ENCODE measurements at places on chromosomes 7 and 10.

GRCh38 chr10:85446827-85447226 is 919.8 kb downstream of the GRID1 start:
- no peak for DNase-seq

- no peak for DNase-seq
Observed at GRCh38 chr10:16947069-16947468, 129.8 kb upstream of the RSU1 start.

GRCh38 chr10:90985321-90985933 is 64.5 kb upstream of the ANKRD1 start:
- no peak for DNase-seq

DNA sequence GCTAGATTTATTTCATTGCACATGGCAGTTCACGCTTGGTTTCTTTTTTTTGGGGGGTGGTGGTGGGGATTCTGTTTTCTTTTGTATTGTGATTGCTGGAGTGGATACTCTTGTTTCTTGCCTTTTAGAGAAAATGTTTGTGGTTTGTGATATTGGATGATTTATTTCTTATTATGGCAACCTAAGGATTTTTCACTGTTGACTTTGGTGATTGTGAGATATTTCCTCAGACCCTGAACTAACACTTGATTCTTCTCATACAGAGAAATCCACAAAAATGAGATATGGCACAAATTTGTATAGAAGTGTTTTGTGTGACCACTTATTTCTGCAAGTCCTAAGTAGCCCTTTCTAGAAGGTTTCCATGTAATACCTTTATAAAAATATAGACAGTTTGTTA is 871.1 kb downstream of the LRMDA start:
- no peak for DNase-seq
